ENCODE measurements at places on chromosomes 1 and 21.

GRCh38 chr1:245180496-245181157 is 25.8 kb downstream of the KIF26B start:
- no peak for DNase-seq

DNA sequence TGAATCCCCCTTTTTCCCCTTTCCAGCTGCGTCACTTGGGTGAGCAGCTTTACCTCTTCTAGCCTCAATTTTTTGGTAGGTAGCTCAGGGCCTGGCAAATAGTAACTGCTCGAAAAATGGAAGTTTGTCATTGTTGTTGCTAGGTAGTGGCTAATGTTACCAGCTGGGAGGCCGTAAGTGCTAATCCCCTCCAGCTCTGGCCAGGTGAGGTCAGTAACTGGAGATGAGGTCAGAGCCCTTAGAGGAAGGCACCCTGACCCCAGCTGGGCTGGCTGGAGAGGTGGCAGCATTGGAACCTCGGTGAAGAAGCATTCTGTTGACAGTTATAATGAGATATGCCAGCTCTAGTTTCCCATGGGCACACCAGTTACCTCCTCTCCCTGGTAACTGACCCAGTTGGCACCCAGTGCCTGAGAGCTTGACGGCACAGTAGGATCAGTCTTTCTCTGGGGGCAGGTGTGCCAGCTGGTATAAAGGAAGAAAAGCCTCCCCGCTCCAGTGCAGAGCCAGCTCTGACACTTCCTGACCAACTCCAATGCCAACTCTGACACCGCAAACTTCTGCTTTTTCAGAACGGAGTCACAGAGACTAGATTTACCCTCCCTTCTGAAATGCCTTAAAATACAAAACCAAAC is 35.0 kb upstream of the SLC2A1 start:
- DNase-seq: no peak

DNA sequence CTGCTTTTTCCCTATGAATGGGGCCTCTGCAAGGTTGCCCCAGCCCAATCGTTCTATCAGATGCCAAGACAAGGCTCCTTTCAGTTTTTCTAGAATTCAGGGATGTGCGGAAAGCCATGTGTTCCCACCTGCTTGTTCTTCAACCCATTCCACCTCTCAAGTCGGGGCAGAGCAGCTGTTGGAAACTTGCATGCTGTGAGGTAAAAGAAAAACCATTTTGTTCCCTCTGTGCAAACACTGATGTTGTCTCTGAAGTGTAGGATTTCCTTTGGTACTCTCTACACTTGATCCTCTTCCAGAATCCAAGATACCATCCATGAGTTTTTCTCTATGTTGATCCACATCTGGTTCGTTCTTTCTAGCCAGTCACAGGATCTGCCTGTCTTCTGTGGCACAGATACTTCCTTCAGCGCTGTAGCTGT is 7.3 kb downstream of the IER5 start:
- DNase-seq: no peak

DNA sequence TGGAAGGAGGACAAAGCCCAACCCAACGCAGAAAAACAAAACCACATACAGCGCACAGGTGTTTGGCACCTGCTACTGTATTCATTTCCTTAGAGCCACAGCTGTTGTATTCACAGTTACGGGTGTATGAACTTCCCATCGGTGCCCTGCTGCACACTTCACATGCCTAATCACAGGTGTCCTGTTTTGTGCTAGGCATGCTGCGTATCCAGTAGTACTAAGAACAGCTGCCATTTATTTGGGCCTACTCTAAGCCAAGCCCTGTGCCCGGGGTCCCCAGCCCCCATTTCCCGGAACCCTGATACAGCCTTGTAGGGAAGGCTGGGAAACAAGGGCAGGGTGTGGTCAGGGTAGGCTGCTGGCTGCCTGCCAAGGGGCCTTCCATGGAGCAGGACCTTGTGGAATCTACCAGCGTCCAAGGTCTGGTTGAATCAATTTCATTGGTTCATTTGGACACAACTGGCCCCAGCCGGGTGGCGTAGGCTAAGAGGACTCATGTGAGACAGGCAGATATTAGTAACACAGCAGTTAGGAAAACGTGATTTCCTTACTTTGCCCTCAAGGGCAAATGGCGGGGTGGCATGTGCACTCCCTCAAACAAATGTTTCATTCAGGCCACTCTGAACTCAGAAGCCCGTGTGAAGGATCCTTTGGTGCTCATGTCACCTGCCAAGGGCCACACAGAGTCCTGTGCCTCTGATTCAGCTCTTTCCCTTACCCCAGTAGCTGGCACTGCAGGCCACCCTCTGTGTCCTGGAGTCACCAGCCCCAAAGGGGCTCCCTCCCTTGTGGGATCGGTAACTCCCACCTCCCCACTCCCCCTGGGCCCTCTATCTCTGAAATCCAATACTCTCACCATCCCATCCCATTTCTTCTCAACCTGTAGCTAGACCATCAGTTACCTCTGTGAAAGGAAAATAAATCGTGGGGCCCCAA is 986 bp upstream of the RNF186 start:
- no peak for DNase-seq

DNA sequence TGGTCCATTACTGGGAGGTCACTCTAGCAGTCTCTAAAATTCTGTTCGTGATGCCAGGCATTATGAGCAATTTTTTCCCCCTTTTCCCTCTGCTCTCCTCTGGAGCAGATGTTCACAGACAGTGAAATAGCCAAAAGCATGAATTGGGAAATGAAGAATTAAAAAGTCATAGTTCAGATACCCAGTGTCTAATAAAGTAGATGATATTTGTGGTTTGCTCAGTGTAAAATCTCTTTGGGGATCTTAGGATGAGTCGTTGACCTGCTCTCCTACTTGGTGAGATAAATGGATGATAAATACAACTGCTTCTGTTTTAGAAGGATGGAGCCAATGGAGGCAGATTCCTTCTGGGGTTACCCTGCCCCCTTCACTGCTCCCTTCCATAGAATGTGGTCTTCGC is 56.3 kb downstream of the KIAA0040 start:
- DNase-seq: no peak

- no peak for DNase-seq
Measured at GRCh38 chr1:212752934-212753497, 38.6 kb downstream of the NSL1 start.

DNA sequence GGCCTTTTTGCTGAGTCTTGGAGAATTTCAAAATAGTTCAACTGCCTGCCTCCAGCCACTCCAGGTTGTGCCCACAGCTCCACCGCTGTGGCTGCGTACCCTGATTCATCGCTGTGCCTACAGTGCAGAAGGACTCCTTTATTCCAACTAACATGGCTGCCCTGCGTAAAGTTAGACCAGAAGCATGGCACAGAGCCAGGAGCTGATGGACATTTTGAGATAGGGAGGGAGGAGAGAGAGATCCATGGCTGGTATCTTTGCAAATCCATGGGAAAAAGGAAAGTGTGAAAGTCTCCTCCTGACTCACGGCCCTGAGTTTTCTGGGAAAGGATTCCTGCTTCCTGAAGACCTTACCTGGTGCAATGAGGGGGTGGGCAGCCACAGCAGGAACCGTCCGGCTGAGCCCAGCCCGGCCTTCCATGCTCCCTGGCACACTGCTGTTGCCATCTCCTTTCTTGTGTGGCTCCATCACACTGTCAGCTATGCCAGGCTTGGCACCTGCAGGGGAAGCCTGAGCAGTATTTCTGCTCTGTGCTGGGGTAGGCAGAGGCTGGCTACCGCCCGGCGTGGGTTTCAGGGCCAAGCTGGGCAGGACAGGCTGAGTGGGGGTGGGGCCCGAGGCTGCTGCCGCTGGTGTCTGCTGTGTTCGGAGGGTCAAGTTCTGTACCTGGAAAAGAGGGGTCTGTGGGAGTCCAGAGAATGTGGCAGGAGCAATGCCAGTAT is 46.0 kb upstream of the A3GALT2 start:
- no peak for DNase-seq

GRCh38 chr21:36208326-36209013 is 51.8 kb downstream of the DOP1B start:
- DNase-seq: no peak

DNA sequence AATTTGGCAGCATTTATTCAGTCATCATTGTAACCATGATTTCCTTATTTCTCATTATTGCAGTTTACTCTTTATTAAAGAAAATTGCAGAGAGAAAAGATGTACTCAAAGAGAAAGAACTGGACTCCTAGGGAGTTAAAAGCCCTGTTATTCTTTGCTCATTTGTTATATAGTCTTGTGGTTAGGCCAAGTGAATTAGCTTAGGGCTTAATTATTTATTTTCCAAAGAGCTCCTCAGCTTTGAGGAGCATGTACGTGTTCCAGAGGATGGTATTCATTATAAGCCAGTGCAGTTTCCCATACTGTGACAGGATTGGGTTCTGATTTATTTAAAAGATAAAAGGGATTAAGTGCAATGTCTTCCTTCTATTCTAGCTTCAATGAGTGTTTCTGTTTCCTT is 86.4 kb downstream of the GPR161 start:
- DNase-seq: no peak

- DNase-seq: no peak
Measured at GRCh38 chr1:3534803-3535637, 76.3 kb downstream of the MEGF6 start.

- DNase-seq: no peak
Measured at GRCh38 chr1:153794624-153795329, 19.6 kb downstream of the SLC27A3 start.

DNA sequence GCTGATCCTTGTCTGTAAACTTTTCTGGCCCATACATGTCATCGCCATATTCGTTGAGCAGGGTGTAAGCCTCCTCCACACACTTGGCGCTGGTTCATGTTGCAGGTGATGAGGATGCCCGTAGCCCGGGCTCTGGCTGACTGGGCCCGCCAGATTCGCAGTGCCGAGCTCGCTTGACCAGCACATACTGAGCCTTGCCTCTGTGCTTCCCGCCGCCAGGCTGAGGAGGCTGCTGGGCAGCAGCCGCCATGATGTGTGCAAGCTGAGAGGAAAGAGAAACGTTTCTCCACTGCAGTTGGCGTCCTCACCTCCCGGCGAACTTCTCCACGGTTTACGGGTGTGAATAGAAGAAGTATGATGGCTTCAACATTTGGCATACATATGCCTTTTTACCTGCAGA is 89.2 kb downstream of the LTN1 start:
- DNase-seq: no peak

DNA sequence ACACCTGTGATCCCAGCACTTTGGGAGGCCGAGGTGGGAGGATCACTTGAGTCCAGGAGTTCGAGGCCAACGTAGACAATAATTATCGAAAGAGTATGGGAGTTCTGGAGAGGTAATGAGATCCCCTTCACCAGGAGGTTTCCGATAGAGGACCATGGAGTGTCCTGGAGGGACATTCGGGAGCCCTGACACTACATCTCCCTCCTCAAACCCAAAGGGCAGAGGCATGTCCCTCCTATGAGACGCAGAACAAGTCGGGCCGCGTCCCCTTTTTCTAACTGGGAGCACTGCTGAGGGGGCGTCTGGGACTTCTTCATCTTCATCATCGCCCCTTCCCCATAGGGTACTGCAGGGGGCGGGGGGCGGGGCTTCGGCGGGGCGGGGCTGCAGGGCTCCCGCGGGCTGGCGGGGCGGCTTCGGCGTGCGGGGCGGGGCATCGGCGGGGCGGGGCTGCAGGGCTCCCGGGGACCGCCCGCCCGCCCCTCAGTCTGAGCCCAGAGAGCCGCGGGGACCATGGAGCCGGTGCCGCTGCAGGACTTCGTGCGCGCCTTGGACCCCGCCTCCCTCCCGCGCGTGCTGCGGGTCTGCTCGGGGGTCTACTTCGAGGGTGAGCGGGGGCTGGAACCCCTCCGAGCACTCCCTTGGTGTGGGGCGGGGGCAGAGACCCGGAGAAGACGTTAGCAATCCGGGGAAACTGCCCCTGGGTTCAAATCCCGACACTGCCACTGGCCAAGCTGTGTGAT is at the start of gene THEMIS2:
TSS of gene THEMIS2 (plus strand) at position 486 of the 743 bp plus-strand sequence. CDS start at position 514, 28 bp downstream.
- peak; percentile 66 for DNase-seq

GRCh38 chr1:31764312-31765040 is at the start of gene ADGRB2:
ADGRB2 (minus strand) TSS chr1:31764340; CDS start chr1:31757221, 7,119 bp downstream.
- no peak for DNase-seq

- DNase-seq: no peak
Measured at GRCh38 chr1:84585803-84586202, 11.6 kb upstream of the CTBS start.

- DNase-seq: no peak
Measured at GRCh38 chr1:21185221-21185731, 8.6 kb upstream of the EIF4G3 start.

DNA sequence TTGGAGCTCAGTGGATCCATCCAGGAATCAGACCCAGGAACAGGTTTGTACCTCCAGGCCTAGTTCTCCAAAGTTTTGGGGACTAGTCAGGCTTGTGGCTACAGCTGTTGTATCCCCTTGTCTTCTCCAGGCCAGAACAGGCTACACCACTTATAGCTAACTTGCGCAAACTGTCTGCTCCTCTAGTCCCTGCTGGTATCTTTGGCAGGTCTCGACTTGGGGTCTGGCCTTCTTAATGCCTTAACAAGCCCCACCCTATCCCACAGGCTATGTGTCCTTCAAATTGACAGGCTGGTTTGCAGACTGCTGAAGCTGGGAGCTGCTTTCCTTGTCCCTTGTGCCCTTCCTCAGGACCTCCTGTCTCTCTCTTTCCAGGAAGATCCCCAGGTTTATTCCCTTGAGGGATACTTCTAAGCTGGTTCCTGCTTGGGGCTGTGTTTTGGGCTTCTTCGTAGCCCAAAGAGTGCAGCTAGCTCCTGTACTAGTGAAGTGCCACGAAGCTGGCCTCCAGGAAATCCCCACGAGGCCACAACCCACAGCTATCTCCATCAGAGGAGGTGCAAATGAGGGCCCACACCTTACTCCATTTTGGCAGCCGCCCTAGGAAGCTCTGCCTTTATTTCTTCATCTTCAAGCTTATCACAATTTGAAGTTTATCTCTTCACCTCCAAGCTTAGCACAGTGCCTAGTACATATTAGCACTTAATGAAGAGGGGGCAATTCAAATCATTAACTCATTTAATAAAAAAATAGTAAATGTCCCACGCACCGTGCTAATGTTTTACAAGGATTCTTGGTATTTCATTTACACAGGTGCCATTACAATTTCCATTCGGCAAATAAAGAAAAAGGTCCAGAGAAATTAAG is 683 bp upstream of the DMAP1 start:
- no peak for DNase-seq

GRCh38 chr1:158075078-158075477 is 81.6 kb downstream of the KIRREL1 start:
- DNase-seq: no peak

- no peak for DNase-seq
Measured at GRCh38 chr1:118136187-118136941, 48.7 kb downstream of the SPAG17 start.

DNA sequence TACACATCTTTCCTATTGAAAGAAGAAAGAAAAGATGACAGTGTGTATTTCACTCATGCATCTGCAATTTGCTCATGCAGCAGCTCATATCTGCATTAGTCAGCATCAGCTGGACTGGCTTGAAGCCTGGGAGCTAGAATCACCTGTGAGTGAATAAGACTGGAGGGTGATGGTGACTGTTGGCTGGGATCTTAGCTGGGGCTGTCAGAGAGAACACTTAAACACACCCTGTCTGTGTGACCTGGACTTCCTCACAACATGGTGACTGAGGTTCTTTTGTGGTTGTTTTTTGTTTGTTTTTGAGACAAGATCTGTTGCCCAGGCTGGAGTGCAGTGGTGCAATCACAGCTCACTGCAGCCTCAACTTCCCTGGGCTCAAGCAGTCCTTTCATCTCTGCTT is 24.9 kb downstream of the KLHDC7A start:
- no peak for DNase-seq

Data from stimulated activated CD8-positive, alpha-beta memory T cell treated with anti-CD3 and anti-CD28 coated beads, Interleukin-12 subunit alpha, Interleukin-12 subunit beta, amount 100 ng/mL, for 1 hour (primary cell).